AG20443 (cell line): ENCODE measurements at places on chromosomes 11 and 22.

DNA sequence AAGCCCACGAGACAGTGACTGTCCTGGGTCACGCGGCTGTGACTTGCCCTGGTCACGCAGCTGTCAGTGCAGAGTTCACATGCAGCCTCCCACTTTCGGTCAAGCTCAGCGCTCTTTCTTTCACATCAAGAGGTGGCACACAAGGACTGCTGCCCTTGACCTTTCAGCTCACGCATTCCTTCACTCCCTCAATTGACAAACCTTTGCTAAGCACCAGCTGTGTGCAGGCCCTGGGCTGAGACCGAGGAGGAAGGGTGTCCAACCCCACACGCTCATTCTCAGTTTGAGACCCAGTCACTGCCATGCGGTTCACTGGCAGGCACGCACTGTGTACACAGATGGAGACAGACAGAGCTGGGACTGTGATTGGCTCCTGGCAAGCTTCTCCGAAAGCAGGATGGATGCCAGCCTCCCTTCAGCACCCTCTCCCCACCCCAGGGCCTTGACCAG lies 70.3 kb downstream of the SCUBE1 start:
- no peak for DNase-seq

- no peak for DNase-seq
Measured at GRCh38 chr22:44336962-44337677, 24.4 kb upstream of the SHISAL1 start.

- peak; percentile 25 for DNase-seq
Measured at GRCh38 chr11:78860720-78861422, 286.2 kb upstream of the NARS2 start.

DNA sequence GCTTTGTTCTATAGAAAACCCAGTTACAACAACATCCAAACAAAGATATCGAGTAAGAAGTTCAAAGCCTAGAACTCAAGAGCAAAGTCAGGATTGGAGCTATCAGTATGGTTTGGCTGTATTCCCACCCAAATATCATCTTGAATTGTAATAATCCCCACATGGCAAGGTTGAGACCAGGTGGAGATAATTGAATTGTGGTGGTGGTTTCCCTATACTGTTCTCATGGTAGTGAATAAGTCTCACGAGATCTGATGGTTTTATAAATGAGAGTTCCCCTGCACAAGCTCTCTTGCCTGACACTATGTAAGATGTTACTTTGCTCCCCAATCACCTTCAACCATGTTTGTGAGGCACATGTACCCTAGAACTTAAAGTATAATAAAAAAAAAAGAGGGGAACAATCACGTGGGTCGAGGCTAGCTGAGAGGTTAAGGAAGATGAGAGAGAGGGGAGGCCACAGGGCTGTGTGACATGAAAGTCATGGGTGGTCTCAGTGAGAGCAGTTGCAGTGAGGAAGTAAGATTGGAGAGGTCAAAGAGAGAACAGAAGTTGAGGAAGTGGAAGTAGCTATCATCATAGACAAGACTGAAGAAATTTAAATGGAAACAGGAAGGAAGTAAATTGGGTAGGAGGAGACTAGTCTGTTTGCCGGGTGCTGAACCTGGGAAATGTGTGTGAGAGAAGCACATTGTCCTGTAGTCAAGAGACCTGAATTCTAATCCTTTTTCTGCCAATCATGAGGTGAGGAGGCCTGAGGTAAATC lies 80.1 kb upstream of the CD44 start:
- DNase-seq: no peak

DNA sequence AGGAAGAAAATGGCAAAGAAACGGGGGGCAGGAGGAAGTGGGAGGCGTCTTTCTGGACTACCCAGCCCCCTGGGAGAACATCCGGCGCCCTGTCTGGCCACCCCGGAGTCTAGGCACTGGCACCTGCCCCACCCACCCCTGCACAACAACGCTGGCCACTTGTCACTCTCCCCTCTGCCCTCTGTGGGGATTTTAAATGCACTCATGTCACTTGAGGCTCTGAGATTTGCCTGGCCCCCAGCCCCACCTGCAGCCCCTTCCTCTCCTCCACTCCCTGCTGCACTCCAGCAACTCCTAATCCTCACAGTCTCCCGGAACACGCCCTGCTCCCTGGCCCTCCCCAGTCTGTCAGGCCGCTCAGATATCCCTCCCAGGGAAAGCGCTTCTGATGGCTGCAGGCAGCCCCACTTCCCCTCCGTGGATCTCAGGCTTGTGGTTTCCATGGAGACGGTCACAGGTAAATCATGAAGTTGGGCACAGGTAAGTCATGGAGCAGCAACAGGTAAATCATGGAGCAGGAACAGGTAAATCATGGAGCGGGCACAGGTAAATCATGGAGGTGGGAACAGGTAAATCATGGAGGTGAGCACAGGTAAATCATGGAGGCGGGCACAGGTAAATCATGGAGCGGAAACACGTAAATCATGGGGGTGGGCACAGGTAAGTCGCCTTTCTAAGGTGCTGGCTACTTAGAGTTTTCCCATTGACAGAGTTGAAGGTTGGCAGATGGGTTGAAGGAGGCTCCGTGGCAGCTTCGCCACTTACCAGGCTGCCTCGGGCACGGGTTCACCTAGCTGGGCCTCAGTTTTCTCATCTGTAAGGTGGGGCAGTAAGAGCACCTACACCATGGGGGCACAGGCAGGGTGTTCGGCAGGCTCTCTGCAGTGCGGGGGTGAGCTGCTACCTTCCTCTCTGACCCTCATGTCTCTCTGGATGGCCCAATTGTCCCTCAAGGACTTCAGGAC lies 79.0 kb upstream of the SHISAL1 start:
- no peak for DNase-seq

DNA sequence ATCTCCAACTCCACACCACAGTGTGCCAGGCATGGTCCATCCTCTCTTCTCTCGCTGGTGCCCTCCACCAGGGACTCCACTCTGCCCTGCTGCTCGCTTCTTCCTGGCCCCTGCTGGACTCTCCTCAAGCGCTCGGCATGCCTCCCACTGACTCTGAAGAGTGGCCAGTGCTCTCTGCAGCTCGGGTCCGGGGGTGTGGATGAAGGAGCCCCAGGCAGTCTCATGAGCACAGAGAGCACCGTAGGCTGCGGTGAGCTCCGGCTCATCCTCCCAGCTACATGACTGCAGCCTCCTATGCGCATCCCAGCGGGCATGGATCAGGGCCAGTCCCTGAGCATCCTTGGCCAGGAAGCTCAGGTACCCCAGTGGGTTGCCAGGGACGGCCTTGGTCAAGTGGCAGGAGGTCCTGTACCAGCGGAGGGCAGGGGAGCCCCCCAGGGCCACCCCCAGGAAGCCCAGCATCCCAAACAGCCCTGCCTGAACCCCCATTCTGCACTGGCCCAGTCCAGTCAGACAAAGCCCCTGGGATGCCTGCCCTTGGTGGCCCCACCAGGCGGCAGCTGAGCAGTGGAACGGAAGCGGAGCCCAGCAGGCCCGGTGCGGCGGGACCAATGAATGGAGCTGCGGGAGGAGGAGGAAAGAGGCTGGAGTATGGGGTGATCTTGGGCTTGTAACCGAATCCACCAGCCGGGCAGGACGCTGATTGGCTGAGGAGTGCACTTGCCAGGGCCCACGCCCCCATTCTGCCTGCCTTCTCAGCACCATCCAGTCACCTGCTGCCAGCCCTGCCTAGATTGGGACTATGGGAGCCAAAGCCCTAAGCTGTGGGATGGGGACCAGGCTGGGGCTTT lies at the start of gene PLA2G3:
PLA2G3 (minus strand) TSS at position 643 of the 851 bp plus-strand sequence; CDS start at position 489, 154 bp downstream.
- DNase-seq: peak; percentile 71

- no peak for DNase-seq
Measured at GRCh38 chr11:45193695-45194094, 47.3 kb downstream of the PRDM11 start.

GRCh38 chr22:49937758-49938564 lies 19.5 kb downstream of the CRELD2 start:
- DNase-seq: no peak

- DNase-seq: peak; percentile 13
Measured at GRCh38 chr11:85182441-85183387, 444.4 kb downstream of the DLG2 start.

DNA sequence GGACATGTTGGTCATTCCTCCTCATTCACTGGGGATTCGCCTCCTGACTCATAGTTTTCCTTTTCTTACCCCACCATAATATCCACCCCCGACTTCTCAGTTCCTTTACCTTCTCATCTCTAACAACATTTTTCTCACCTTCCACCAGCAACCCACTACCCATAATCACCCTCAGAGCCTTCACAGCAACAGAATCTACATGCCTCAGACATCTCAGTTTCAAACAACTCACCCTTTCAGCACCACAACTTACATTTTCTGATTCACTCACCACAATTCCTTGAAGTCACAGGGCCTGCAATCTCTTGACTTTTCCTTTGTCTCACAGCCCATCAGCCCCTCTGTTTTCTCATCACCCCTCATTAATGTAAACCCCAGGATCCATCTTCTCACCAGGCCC lies 2.3 kb upstream of the MTNR1B start:
- DNase-seq: no peak

GRCh38 chr11:20261526-20261925 lies 101.3 kb upstream of the DBX1 start:
- no peak for DNase-seq

GRCh38 chr11:61195719-61196118 lies 7.6 kb upstream of the PGA3 start:
- no peak for DNase-seq

- DNase-seq: peak; percentile 50
Measured at GRCh38 chr11:134124660-134125451, 56.0 kb downstream of the JAM3 start.

DNA sequence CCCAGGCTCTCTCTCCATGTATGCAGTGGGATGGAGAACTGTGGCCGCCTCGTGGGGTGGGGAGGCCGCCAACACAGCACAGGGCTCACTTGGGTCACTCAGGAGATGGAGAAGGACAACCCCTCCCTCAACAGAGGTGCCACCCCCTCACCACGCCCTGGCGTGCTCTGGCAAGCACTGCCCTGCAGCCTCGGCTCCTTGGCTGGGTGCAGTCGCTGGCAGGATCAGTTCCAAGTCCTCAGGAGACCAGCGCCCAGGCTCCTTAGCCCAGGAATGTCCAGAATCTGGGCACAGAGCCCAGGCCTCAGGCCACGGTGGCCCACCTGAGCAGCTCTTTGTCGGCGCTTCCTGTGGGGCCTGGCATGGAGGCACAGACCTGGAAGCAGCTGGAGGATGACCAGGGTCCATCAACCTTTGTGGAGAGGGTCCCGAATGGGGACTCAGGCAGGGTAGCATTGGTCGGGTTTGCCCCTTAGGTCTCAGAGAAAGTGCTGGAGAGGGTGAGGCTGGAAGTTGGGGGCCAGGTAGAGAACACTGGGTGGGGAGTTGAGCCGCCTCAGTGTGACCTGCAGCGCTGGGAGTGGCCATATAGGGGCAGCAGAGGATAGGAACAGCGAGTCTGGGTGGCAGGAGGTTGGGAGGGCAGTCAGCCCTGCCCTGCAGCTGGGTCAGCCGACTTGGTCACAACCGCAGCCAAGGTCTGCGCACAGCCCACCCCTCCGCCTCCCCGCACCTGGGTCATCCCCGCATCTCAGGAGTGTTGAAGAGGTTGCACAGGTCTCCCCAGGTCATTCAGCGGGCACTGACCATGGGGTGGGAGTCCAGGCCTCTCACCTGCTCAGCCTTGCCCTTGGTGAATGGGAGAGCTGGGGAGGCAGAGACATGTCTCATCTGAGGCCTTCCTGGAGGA lies 8.2 kb downstream of the SUSD2 start:
- DNase-seq: peak; percentile 95

GRCh38 chr11:68118706-68119448 lies 2.3 kb downstream of the CHKA start:
- DNase-seq: no peak

DNA sequence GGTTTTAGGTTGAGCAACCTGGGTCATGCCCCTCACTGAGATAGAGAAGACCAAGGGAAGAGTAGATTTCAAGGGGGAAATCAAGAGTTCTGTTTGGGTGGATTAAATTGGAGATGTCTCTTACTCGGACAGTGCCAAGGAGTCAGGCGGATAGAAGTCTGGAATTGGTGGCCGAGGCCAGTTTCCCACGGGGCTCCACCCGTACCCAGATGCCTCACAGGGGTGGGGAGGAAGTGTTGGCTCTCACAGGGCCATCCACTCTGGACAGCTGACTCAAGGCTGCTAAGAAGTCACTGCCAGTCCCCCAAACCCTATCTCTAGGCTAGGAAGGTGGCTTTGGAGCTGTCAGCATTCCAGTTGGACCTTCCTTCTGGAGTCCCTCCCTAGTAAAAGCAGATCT lies 79.1 kb upstream of the TIMP3 start:
- no peak for DNase-seq

DNA sequence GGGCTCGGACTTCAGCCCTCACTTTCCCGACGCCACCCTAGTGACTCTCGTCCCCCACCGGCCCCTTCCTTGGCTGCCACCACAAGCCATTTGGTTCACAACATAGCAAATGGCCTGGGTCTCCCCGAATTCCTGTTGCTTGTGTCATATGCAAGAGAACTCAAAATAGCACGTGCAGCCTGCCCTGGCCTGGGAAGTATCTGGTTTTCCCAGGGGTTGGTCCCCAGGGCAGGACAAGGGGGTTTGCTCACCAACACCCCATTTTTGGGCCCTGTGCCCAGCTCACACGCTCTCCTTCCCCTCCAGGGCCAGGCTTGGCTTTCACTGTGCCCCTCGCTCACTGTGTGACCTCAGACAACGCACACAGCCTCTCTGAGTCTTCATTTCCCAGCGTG lies 12.8 kb upstream of the TPCN2 start:
- DNase-seq: no peak

DNA sequence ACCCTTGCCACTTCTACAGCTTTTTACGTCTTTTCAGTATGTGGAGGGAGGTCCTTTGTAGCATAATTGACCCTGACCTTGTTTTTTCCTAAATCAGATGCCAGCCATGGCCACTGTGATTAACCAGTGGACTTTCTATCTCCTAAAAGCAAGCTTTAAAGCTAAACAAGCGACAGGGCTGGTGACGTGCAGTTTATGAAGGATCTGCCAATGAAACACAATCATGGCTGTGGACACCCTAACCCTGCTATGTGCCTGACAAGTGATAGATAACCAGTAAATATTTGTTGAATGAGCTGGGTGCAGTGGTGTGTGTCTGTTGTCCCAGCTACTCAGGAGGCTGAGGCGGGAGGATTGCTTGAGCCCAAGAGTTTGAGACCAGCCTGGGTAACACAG lies 64.2 kb downstream of the LIF start:
- no peak for DNase-seq
